ENCODE measurements at places on chromosomes 3 and 15.

GRCh38 chr3:157531771-157532170, 28.6 kb upstream of the VEPH1 start:
- no peak for DNase-seq

DNA sequence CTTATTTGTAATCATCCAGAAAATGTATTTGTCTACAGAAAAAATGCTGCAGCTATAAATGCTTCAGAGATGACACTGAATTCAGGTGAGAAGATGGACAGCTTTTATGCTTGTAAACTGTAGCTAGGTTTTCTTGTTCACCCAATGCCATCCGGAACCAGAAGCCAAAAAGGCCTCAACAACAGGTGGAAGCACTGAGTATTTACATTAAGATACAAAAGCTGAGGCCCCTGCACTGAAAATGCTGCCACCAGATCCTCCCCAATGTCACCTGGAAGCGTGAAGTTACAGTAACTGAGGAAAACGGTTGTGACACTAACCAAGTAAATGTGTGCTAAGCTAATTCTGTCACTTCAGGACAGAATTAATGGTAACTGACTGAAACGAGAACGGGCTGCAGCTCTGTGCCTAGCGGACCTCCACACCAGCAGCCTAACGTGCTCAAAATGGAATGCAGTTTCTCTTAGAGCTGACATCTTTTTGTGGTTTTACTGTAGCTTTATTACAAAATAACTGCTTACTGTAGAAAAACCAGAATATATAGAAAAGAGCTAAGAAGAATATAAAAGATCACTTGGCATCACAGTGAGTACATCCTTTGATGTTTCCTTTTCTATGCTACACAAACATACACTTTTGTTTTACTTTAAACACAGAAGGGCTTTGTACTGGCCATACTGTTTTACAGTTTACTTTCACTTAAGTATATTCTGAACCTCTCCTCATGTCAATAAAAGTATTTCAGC, 7.6 kb downstream of the CHSY1 start:
- DNase-seq = no peak

GRCh38 chr15:50820808-50821382, 55.4 kb upstream of the SPPL2A start:
- no peak for DNase-seq

DNA sequence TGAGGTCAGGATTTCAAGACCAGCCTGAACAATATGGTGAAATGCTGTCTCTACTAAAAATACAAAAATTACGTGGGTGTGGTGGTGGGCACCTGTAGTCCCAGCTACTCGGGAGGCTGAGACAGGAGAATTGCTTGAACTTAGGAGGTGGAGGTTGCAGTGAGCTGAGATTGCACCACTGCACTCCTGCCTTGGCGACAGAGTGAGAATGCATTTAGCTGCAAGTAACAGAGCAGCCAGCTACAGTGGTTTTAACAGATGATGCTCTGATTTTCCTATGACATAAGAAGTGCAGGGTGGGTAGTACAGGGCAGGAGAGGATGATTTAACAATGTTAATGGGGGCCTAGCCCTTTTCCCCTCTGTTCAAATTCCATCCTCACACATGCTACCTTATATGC, 267.9 kb downstream of the RPLP1 start:
- DNase-seq = no peak

GRCh38 chr3:42250761-42251160, 15.2 kb downstream of the CCK start:
- DNase-seq = no peak

DNA sequence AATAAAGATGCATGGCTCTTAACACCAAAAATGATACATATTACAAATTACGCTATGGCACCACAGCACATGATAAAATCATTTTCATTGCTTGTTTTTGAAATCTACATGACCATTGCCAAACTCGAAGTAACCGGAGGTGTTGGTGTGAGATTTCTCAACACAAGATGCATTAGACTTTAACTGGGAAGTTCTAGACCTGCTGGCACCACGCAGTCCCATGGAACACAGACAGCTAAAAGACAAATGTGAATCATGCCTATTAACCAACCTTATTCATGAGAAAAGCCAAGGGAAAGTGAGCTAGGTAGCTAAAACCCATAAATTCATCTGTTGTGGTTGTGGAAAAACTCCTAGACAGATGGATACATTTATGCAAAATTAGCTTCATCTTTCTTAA, 595.4 kb downstream of the FOXP1 start:
- DNase-seq = no peak

- DNase-seq = no peak
These were observed 244.1 kb upstream of the TBL1XR1 start for GRCh38 chr3:177441276-177441812.

GRCh38 chr3:12449889-12450682, 34.2 kb upstream of the TSEN2 start:
- DNase-seq = no peak

Measured in tongue (tissue), 3 donors.